ENCODE measurements at places on chromosomes 2 and 18. TPM values are rescaled to one million over a fixed set of nuclear protein-coding genes. Genes with fewer than 3 reads are reported as not detected.

Gene GPBAR1
- total RNA-seq: 1.5 TPM

Gene PREPL
- total RNA-seq: 86.1 TPM

Gene KCNE4
- 3.1 TPM for total RNA-seq

Gene SCN7A
- total RNA-seq: 22.3 TPM

Gene CENPO
- total RNA-seq: 2.2 TPM

Gene SMAD7
- total RNA-seq: 19.3 TPM

Gene AQP12A
- total RNA-seq: not detected

Gene CACNB4
- total RNA-seq: 0.25 TPM

Gene HOXD11
- not detected for total RNA-seq

Gene DOK6
- 0.96 TPM for total RNA-seq

Gene INHA
- total RNA-seq: 2.4 TPM

Gene ABHD1
- total RNA-seq: 3.5 TPM

Gene TACR1
- total RNA-seq: 0.22 TPM

Gene MYO7B
- 0.44 TPM for total RNA-seq

Gene CXCR1
- 0.44 TPM for total RNA-seq

Gene HJURP
- 0.36 TPM for total RNA-seq

Gene AQP12B
- not detected for total RNA-seq

Gene ASAP2
- total RNA-seq: 10.0 TPM

Gene NIF3L1
- 23.6 TPM for total RNA-seq

Measured in left ventricle myocardium inferior (tissue), 1 donor.